Thyroid gland (tissue), 4 donors: ENCODE measurements at places on chromosomes 3 and 15.
A peak's percentile ranks its signal among the peaks of the same experiment; 100 is the strongest.

DNA sequence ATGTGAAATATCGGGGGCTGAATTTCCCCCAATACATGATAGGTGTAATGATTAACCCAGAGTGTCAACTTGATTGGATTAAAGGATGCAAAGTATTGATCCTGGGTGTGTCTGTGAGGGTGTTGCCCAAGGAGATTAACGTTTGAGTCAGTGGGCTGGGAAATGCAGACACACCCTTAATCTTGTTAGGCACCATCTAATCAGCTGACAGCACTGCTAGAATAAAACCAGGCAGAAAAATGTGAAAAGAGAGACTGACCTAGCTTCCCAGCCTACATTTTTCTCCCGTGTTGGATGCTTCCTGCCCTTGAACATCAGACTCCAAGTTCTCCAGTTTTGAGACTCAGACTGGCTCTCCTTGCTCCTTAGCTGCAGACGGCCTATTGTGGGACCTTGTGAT is 247.8 kb downstream of the OTOL1 start:
- no peak for DNase-seq

- DNase-seq, result no peak
Measured at GRCh38 chr3:109642025-109642424, 304.7 kb upstream of the DPPA4 start.

DNA sequence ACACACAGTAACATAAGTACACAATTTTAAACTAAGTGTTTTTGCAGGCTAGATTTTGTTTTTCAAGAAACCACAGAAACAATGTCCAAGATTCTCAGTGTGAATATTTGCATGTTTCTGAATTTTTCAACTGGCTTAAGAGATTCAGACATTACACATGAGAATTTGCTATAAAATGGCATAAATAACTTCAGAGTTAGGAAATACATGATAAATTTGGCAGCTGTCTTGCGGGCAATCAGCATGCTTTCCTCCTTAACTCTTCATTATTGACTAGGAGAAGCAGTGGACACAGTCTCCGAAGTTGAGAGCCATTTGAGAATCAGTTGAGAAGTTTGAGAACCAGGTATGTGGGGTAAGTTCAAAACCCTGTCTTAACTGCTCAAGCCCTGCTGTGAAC is 625.6 kb upstream of the SGO1 start:
- DNase-seq, result no peak

- no peak for DNase-seq
Measured at GRCh38 chr15:53446376-53446775, 313.1 kb downstream of the WDR72 start.

DNA sequence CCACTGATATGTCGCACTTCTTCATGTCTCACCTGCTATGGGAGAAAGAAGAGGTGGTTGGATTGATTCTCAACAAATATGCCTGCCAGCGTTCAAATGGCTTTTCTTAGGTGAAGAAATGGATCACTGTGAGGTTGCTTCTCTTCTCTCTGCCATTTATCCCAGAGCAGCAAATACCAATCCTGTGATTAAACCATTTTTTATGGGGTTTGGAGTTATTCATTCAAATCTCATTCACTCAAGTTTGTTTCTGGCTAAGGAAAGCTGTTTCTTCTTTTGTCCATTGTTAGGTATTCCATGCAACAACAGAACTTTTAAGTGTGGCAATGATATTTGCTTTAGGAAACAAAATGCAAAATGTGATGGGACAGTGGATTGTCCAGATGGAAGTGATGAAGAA is 12.2 kb upstream of the C3orf52 start:
- no peak for DNase-seq

DNA sequence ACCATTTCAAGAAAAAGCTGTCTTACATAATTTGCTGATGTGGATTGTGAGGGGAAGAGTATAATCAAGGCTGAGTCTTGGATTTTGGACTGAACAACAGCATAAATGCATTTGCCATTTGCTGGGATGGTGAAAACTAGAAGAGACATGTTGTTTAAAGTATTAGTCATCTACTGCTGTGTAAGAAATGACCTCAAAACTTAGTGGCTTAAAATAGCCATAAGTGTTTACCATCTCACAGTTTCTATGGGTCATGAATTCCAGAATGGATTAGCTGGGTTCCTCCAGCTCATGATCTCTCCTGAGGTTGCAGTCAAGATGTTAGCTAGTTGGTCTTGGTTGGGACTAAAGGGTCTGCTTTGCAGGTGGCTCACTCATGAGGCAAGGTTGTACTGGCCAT is 66.2 kb downstream of the SCN11A start:
- DNase-seq, result no peak

GRCh38 chr15:90161950-90162361 is 39.2 kb upstream of the SEMA4B start:
- DNase-seq, result no peak

GRCh38 chr15:90619468-90619867 is 89.7 kb downstream of the CRTC3 start:
- DNase-seq, result no peak

- peak; percentile 90 for DNase-seq
Measured at GRCh38 chr15:66611257-66612053, 45.7 kb upstream of the LCTL start.

DNA sequence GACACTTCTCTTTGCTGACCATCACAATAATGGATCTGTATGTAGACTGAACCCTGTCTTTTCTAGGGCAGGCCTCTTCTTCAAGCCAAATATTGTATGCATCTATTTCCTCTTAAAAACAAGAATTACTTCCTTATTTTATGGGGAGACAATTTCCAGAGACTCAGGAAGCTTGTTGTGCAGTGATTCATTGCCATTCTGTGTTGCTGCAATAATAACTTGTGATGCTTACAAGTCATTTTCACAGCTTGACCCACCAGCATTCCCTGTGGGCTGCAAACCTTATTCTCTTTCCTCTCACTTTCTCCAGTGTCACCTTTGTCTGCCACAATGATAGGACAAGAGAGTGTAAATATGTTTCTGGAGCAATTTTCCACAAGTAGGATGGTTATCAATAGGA is 276.7 kb upstream of the SGO1 start:
- DNase-seq, result no peak
